ENCODE measurements at places on chromosomes 16 and 17.

- no peak for DNase-seq
Observed at GRCh38 chr17:42639525-42640113, 19.5 kb upstream of the TUBG2 start.

DNA sequence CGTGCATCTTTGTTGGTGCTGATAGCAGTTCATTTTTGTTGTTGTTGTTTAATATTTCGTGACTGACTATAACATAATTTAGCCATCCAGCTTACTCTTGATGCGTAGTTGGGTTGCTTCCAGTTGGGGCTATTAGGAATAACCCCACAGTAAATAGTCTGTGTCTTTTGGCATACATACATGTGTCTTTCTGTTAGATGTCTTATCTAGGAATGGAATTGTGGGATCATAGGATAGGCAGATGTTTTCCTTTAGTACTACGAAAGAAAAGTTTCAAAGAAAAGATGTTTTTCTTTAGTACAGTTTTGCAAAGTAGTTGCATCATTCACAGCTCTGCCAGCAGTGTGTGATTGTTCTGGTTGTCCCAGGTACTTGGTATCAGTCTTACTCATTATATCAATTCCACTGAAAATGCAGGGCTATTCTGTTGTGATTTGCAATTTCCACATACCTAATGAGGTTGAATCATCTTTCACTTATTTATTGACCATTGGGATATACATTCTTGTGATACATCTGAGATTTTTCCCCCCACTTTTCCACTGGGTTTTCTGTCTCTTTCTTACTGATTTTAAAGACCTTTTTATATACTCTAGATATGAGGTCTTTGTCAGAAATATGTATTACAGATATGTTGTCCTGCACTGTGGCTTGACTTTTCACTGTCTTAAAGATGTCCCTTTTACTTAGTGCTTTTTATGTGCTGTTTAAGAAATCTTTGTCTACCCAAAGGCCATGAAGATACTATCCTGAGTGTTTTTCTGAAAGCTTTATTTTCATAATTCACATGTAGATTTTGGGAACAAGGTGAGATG lies 173.3 kb downstream of the MRTFB start:
- DNase-seq = no peak

GRCh38 chr16:80202831-80203413 lies 337.9 kb upstream of the DYNLRB2 start:
- no peak for DNase-seq

DNA sequence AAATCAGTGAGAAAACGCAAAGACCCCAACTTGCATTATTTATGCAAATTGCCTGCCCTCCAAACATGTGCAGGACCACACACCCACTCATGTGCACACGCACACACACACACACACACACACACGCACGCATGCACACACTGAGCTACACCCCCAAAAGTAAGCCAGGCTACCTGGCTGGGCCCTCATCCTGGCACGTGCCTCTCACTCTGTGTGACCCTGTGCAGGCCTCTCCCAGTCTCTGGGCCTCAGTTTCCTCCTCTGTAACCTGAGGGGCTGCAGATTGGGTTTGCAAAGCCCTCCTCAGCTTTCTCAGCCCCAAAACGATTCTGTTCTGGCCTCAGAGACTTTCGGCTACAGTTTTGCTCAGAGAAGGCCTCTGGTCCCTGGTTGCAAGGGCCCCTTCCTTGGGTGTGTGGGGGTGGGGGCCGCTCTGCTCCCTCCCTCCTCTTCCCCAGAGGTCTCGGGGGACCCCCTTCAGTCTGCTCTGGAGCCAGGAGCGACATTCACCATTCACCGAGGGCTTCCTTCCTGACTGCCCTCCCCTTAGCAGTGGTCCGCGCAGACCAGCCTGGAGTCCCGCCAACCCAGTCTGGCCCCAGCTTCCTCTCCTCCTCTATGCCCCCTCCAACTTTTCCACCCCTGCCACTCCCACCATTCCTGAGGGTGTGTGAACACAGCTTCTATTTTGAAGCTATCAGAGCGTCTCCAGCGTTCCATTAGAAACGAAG lies 5.4 kb upstream of the PIK3R6 start:
- no peak for DNase-seq

DNA sequence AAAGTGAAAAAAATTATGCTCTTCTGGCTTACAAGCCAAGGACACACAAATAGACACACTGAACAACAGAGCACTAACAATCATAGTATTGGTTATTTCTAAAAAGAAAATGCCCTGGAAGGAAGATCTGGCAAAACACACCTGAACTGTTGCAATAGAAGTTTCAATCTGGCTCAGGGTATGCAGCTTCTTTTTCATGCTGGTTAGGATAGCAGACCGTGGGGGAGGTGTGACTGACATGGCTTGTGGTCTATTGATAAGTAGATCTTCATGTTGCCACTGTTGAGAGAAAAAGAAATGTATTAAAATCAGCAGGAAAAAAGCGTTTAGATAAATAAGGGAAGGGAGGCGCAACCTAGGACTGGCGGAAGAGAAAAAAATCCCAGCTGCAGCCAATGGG lies 26.5 kb upstream of the ARL6IP1 start:
- no peak for DNase-seq

DNA sequence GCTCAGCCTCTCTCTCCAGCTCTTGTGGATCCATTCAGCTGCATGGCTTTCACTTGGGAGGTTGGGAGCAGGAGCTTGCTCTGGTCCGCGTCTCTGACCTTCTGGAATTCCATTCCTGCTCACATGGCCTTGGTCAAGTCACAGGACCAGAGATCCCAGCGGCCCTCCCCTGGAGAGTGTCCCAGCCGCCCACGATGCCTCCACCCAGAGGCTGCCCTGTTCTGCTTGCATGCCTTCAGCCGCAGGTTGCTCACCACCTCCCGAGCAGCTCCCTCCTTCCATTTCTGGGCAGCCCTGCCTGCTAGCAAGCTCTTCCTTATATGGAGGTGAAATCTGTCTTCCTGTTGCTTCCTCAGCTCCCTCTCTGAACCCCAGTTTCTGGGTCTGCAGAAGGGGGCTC lies 32.6 kb downstream of the RAI1 start:
- DNase-seq = no peak

- DNase-seq = no peak
Observed at GRCh38 chr17:74945543-74945942, 9.8 kb downstream of the OTOP3 start.

DNA sequence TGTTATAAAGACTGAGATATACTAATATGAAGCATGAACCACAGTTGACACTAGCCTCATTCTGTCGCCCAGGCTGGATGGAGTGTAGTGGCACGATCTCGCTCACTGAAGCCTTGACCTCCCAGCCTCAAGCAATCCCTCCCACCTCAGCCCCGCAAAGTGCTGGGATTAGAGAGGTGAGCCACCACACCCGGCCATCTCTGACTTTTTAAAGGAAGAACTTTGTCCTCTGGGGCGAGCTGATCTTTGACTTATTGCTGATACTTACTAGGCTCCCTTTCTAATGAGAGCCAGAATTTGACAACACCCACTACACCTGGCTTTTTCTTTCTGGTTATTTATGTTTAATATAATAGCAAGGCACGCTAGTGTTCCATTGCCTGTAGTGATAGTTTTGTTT lies 57.2 kb downstream of the CLEC16A start:
- no peak for DNase-seq

DNA sequence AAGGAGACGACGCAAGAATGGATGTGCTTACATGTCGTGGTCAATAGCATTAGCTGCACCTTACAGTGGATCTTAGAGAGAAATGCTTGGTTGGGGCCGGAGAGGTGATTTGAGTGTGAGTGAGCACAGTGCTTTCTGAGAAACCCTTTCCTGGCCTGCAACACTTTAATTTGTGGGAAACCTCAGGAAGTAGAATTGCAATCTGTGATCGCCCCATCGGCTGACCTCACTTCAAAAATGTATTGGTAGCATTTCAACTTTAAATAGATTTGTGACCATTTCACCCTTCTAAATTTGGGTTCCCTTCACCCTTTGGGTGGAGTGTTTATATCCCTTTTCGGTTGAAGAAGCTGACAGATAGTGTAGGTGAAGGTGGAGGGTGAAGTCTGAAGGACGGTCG lies 13.2 kb downstream of the PRKCB start:
- no peak for DNase-seq

DNA sequence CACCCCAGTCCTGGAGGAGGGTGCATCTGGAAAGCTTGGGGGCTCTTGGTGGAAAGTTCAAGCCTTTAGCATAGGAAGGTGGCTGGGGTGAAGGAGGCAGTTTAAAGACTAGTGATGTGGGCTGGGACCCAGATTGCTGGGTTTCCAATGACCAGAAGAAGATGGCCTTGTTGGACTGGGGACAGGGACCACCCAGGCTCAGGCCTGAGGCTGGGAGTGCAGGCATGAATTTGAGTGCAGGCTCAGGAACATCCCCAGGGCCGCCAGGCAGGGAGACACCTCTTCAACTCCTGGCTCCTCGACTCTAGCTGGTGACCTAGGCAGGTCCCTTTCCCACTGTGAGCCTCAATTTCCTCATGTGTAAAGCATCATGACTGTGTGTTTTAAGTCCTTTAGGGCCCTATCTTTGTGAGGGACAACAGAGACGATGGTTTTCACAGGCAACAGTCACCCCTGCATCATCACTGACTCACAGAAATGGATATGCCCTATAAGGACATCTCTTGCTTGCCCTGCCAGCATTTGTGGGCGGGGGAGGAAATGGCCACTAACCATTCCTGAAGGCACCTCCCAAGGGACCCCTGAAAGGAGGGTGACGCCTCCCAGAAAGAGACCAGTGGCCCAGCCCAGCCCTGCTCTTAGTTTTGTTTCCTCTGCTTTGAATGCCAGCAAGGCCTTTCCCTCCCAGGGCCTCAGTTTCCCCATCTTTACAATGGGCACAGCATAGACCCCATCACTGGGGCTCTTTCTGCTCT lies 11.1 kb downstream of the NLRC5 start:
- peak; percentile 55 for DNase-seq

Data from breast epithelium (tissue), 4 donors.